ENCODE measurements at places on chromosomes 5 and 9.

GRCh38 chr9:117412006-117412715 lies 2.7 kb downstream of the ASTN2 start:
- no peak for DNase-seq

- no peak for DNase-seq
Measured at GRCh38 chr9:127130661-127131538, 8.5 kb upstream of the ANGPTL2 start.

DNA sequence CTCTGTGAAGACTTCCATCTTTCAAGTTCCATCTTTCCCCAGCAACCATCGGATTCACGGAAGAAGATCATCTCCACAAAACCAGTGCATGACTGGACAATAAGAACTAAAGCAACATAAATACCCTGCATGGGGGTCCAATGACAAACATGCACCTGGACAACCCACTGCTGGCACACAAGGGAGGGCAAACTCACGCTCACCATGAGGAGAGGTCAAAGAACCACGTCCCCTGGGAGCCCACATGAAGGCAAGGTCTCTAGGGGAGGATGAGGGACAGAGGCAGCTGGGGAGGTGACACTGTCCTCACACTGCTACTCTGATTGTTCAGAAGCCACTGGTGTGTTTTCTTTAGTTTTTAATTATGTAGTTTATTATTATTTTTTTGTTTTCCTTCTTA lies 190.8 kb downstream of the MED10 start:
- DNase-seq = no peak

- DNase-seq = no peak
Measured at GRCh38 chr5:96425443-96425842, 7.6 kb downstream of the PCSK1 start.

DNA sequence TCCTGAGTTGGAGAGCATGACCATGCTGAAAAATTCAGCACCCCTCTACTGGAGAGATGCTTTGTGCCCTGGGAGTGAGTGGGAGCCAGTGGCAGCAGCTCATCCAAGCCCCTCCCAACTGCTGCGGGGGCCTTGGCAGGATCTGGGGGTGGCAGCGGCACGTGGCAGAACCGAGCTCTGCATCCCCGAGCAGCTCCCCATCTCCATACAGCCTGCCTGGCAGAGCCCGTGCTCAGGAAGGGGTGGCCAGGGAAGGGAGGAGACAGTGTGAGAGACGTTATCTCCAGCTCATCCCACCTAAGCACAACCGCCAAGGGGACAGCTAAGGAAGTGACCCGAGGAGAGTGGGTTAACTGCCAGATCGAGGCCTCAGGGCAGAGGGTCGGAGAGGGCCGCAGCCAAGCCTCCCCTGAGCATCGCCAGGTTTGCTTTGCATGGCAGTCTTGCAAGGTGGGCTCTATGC lies 17.2 kb upstream of the DPM2 start:
- no peak for DNase-seq

- peak; percentile 73 for DNase-seq
Measured at GRCh38 chr5:54229041-54229780, 81.2 kb downstream of the ARL15 start.

DNA sequence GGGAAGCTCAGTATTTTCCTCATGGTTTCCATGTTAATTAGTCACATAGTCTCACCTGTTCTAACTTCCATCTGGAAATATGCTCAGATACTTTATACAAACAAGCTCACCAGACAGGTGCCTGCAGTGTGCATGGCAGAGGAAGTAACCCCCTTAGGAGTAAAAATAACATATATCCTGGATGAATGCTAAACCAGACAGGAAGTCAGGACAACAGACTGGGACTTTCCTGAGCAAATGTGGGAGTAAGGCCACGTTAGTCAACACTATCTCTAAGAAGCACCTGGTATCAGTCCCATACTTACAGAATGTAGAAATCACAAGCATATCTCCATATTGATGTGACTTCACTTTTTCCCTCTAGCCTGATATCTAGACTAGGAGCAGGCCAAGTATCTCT lies 128.4 kb downstream of the SEC61B start:
- DNase-seq = no peak

- DNase-seq = no peak
Measured at GRCh38 chr5:19519448-19519847, 468.6 kb downstream of the CDH18 start.

- DNase-seq = no peak
Measured at GRCh38 chr9:74497748-74498620, 849 bp downstream of the RORB start.

DNA sequence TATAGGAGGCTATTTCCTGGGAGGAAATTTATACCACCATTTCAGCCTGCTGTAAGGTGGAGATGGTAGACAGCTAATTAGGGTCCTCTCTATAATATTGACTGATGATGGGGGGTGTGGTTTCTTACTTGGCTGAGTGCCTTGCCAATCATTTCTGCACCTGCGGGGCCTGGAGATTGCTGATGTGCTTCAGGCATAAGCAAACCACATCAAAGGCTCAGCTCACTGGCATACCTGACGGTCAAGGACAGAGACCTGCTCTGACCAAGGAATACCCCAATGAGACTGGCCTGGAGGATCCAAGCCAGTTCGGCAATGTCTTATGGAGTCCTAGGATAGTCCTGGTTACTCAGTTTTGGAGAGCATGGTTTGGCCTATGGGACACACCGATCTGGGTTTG lies 29.5 kb downstream of the ANKH start:
- DNase-seq = no peak

DNA sequence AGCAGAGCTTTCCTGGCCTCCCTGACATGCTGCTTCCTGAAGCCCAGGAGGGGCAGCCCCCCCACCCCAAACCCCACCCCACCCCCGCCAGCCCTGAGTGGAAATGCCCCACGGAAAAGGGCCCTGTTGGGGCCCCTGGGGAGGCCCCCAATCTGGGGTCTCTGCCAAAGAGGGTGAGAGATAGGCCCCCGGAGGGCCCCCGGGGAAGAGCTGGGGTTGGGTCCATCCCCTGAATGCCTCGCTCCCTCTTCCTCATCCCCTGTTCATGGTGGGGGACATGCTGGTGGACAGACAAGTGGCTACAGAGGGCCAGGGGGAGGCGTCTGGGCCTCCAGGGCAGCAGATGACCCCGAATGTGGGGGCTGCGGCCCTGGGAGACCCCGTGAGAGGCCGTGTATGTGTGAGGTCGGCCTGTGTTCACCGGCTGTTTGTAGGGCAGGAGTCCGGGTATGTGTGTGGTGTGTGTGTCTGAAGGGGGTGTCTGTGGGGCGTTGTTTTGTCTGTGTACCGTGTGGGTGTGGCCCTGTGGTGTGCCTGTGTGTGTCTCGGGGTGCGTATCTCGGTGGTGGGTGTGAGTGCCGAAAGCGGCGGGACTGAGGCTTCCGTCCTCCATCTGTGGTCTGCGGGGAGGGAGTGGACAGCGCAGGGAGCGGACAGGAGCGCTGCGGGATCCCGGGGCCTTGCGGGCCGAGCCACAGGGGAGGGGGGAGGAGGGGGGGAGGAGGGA lies 11.3 kb downstream of the C9orf50 start:
- peak; percentile 52 for DNase-seq

Measured in activated CD4-positive, CD25-positive, alpha-beta regulatory T cell treated with anti-CD3 and anti-CD28 coated beads, Interleukin-2, amount 50 U/mL, for 72 hours (primary cell).